Activated CD4-positive, alpha-beta T cell treated with anti-CD3 and anti-CD28 coated beads for 24 hours (primary cell): ENCODE measurements at places on chromosomes 11 and 22.
A peak's percentile ranks its signal among the peaks of the same experiment; 100 is the strongest.

GRCh38 chr11:74284466-74284865 lies 27.0 kb downstream of the P4HA3 start:
- DNase-seq, result no peak

DNA sequence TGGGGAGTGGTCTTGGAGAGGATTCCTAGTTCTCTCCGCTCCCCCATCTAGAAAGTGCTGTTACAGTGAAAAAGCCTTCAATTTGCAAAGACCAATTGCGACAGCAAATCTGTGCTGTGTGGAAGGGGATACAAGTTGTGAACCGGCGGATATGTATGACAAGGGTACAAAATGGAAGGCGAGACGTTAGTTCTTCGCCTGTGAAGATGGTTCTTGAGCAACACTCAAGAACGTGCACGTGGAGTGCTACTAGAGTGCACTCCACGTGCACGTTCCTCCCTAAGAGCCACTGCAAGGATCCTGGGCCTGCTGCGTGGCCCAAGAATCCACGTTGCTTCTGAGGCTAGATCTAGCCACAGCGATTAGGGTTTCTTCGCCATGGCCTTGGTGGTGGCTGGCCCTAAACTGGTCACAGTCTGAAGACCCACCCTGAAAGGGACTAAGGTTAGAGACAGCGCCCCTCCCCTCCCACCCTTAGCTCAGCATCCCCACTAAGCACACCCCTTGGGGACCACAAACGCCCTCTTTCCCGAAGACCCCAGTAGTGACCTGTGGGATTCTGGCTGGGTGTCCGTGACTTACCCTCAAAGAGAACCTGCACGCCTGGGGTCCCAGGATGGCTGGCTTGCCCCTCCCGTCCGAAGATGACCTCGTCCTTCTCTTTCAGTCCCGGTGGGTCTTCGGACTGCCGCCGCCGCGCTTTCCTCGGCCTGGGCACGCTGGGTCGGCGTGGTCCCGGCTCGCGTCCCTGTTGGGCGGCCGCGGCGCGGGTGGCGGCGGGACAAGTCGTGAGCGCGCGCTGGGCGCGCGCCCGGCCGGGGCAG lies 519 bp upstream of the PDE3B start:
- no peak for DNase-seq

DNA sequence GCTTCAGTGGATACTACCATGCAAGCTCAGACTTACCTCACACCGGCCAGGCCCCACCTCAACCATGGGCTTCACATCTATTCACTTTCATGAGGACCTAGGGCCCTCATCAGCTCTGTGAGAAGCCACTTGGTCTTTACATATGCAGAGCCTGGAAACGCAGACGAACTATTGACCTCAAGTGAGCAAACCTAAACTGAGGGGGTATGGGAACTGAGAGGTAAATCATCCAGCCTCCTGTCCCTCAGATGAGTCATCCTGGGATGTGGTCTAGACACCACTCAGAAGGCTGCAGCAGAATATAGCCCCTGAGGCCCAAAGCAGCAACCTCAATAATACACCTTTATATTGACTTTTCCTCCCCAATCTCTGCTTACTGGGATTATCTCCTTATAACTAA lies 578.0 kb downstream of the INSC start:
- no peak for DNase-seq

GRCh38 chr22:23137905-23138561 lies 3.8 kb downstream of the RSPH14 start:
- DNase-seq, result no peak

GRCh38 chr11:9765320-9766101 lies 101.6 kb downstream of the SWAP70 start:
- no peak for DNase-seq

- no peak for DNase-seq
Observed at GRCh38 chr22:19744350-19745006, 16.1 kb upstream of the TBX1 start.

- DNase-seq, result no peak
Observed at GRCh38 chr11:74546752-74547151, 45.6 kb upstream of the POLD3 start.

GRCh38 chr11:112693781-112694180 lies 267.4 kb upstream of the NCAM1 start:
- no peak for DNase-seq

- no peak for DNase-seq
Observed at GRCh38 chr11:44269369-44270351, 40.3 kb downstream of the ALX4 start.

GRCh38 chr22:25182131-25183110 lies 17.2 kb upstream of the CRYBB3 start:
- no peak for DNase-seq

- no peak for DNase-seq
Observed at GRCh38 chr11:1928891-1929541, 9.5 kb downstream of the TNNT3 start.

GRCh38 chr11:19355601-19356000 lies 114.9 kb upstream of the E2F8 start:
- DNase-seq, result no peak

DNA sequence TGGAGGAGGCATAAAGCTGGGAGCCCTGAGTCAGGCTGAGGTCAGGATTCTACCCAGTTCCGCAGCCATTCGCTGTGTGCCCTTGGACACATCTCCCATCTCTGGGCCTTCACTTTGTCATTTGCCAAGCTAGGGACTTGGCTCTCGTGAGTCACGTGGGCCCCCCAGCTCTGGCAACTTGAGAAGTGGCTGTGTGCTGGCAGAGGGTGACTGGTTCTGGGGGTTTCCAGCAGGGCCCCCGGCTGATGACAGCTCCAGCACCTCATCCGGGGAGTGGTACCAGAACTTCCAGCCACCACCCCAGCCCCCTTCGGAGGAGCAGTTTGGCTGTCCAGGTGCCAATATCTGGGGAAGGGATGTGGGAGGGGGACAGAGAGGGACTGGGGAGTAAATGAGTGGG lies 46.6 kb downstream of the CD6 start:
- DNase-seq, result no peak

DNA sequence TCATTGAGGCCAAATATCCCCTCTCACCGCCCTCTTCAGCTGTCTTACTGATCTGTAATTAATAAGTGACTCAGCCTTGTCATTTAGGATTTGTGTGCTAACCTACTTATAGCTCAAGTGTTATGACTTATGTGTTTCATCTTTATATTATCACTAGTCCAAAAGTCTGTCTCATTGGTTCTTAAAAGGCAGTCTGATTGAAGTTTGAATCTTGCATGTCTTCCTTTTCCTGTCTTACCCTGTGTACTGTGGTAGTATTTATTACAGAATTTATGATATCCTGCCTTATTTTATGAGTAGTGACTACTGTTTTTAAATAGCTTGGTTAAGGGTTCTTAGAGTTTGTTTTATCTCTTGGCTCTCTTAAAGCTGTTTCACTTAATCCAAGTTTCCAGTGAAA lies 6.3 kb downstream of the DEPDC7 start:
- no peak for DNase-seq

DNA sequence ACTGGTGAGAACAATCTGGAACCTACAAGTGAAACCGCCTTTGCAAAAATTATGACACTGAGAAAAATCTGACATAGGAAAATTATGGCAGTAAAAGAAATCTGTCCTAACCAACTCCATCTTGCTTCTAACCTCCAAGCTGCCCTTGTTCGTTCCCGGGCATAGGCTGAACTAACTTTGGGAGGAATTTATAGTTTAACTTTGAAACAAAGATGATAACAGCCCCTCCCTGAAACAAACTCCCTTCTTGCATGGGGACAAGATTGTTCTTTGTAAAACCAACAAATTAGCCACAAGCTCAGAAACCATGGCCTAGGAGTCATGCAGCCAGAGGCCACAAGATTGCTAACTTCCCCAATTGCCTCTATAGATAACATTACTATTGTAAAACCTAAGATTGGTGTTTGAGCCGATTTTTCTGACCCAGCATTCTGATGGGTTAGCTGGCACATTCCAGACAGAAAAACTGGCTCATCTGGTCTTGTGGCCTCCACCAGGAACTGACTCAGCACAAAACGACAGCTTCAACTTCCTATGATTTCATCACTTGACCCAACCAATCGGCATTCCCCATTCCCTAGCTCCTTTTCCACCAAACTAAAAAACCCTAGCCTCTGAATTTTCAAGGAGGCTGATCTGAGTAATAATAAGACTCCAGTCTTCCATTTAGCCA lies 3.6 kb upstream of the CCDC81 start:
- no peak for DNase-seq

- no peak for DNase-seq
Observed at GRCh38 chr22:26481694-26482093, 1.9 kb downstream of the HPS4 start.

DNA sequence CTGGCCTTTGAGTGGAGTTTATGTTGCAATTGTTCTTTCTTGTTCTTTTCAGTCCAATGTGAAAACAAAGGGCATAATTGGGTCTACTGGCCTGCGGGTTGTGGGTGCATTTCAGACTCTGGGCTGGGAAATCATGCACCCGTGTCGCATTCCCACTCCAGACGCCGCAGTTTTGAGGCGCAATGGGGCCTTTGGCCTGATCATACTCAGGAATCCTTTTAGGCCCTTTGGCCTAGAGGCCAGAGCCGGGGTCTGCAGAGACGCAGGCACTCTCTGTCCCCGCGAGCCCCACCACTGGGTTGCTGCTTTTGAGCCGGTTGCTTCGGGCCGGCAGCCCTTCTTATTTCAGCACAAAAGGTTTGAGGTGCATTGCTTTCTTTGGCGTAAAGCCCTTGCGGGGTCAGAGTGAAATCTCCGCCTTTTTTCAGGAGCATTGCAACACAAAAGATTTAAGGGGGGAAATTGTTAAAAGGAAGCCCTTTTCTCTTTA lies 48.4 kb upstream of the DBX1 start:
- DNase-seq, result no peak

DNA sequence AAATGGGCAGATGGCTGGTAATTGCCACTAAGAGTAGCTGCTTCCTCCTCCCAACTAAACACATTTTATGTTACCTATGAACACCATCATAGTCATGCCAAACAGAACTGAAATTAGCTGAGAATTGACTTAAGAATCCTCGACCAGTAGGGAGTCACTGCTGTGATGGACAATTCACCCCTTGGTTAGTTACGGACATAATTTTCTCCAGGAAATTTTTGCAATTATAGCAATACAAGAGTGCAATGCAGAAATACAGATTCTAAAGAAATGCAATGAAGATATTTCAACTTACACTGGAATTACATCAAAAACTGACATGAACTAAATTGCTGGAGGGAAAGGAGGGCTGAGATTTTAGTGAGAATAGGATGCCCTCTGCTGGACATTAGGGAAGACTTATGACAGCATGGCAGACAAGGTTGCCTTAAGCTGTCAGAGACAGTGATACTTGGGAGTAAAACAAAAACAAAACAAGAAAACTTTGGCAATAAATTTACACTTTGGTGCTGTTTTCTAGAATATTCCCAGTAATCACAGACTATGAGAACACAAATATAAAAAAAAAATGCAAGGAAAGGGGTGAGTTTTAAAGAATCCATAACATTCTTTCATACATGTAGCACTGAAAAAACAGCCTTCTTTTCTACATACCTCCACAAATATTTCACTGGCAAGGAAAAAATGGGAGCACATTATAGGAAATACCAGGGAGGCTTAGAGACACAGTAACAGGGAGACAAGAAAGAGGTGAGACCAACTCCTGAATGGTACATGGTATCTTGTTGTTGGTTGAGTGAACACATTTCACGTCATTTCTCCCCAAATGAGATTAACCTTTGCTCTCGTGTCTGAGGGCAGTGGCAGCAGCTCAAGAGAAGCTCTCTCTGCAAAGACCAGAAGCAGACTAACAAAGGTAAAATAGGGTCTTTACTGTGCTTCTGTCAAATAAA lies 11.2 kb upstream of the PPP2R1B start:
- DNase-seq, result no peak

GRCh38 chr22:45470871-45471270 lies 31.8 kb upstream of the FBLN1 start:
- no peak for DNase-seq

- DNase-seq, result no peak
Observed at GRCh38 chr11:80519596-80520506, 1079.0 kb upstream of the TENM4 start.

GRCh38 chr11:124882339-124883071 lies 15.2 kb downstream of the ROBO4 start:
- no peak for DNase-seq

GRCh38 chr11:10784232-10785145 lies 24.2 kb downstream of the EIF4G2 start:
- DNase-seq, result no peak

GRCh38 chr11:10385696-10386095 lies 69.4 kb upstream of the AMPD3 start:
- no peak for DNase-seq

- DNase-seq, result no peak
Observed at GRCh38 chr11:70397336-70397982, 870 bp upstream of the CTTN start.

- no peak for DNase-seq
Observed at GRCh38 chr22:25021976-25022711, 69.6 kb downstream of the KIAA1671 start.

DNA sequence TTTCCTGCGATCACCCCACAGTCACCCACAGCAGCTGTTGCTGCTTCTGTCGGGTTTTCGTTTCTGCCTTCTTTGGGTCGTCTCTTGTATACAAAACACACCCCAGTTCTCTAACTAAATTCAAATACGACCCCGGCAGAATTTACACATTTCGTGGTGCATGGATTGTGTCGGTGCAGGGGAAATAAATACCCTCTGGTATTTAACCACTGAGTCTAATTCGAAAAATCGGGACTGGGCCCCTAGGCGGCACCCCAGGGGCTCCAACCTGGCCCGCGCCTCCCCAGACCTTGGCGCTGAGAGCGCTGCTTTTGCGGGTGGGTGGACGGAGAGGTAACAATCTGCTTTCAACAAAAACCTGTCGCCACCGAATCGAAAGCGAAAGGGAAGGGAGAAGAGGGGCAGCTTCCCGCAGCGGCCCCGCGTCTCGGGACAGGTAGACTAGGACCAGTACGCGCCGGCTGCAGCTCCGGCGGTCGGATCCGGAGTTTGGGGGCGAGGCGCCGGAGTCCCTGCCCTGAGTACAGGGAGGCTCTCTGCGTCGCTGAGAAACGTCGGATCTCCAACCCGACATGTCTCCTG lies 4.4 kb downstream of the ALX4 start:
- no peak for DNase-seq

DNA sequence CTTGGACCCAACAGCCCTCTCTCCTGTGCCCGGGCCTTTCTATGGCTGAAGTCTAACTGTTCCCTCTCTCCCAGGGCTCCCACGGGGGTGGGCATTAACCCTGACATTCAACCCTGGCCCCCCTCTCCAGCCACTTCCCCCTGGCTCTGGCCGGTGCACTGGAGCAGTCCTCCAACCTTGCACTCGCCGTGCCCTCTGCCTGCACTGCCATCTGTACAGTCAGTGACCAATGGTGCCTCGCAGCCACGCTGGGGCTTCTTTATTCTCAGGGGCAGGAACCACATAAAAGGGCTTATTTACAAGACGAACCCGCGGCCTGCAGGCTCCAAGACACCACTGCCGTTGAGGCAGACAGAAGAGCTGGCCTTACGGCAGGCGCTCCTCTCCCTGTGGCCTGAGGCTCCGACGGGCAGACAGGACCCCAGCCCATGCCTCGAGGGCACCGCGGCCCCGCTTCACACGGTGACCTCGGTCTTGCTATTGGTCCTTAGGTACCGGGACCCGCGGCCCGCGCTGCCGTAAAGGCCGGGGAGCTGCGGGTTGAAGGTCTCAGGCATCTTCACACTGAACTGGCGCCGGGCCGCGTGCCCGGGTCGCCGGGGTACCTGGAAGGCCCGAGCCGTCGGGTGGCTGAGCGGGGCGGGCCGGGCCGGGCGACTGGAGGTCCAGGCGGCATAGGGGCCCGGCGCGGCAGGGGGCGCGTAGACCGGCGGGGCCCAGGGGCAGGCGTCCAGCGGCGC lies 5.4 kb downstream of the SHISA8 start:
- no peak for DNase-seq

- DNase-seq, result no peak
Observed at GRCh38 chr11:118168751-118169150, 7.7 kb downstream of the SCN2B start.

- peak; percentile 32 for DNase-seq
Observed at GRCh38 chr11:46119352-46120216, 1.7 kb downstream of the PHF21A start.
